ENCODE measurements at places on chromosomes 2 and 18.
A peak's percentile ranks its signal among the peaks of the same experiment; 100 is the strongest.

DNA sequence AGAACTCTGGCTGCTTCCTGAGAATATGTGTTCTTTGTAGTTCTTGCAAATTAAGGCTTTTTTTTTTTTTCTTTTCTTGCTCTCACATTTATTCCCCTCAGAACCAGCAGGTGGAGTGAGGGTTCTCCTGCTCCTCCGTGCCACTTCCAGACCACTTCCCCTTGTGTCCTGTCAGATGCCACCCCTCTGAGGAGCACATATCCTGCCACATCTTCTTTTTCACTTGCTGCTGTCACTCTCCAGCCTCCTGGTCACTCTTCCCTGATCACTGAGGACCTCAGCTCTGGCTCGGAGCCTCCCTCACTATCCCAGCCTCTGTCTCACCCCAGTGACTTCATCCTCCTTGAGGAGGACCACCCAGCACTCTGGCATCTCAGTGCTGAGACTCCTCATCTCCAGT is 100.5 kb downstream of the TACR1 start:
- no peak for DNase-seq

DNA sequence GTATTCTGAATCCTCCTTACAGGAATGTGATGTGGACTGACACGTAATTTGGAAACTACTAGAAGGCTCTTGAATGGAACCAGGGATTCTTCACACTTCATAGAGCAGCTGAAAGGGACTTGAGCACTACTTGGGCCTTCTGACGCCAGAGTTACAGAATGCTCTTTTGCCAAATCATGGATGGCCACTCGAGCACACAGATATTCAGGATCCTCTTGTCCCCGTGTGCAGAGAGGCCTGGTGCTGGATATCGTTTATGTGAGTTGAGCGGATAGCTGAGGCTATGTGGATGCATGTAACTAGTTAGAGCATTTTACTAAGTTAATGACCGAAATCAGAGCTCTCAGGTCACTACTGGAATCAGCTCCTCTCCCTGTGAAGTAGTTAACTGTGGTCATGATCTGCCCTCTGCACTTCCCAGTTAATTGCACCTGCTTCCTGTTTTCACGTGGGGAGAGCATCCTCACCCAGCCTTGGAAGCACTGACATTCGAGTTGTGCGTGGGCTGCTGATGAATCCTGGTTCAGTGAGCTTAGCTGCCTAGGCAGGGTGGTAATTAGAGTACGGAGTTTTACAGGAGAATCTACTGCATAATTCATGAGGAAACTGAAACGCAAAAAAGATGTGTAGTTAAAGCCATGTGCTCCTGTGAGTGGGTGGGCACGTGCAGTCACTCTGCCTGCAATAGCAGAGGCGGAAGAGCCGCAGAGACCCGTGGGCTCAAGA is 5.2 kb upstream of the TPO start:
- DNase-seq = no peak

GRCh38 chr2:200751786-200752185 is 59.9 kb upstream of the BZW1 start:
- no peak for DNase-seq

DNA sequence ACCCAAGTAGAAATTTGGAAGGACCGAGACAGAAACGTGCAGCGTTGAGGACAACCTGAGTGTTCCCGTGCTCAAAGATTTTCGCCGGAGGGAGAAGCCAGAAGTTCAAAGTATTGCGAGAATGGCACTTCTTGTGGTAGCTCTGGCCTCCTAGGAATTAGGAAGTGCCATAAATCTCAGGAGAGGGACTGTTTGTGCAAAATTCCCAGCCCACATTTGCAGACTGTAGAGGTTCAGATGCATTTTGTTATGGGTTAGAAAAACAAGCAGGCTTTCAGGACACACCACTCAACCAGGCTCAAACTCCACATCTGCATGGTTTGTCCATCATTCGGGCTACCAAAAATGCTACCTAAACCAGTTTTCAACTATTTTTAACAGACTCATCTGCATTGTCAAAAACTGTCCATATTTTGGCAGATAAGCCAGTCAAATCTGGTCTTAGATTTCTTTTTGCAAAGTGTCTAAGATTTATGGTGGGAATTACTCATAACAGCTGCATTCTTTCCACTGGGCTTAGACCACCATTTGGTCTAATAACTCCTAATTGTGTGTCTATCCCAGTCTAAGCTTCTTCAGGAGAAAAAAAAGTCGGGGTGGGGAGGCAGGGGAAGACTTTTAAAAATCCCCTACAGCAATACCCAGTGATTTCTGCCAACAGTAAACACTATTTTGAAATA is 422.9 kb downstream of the ARHGAP15 start:
- no peak for DNase-seq

- DNase-seq = no peak
These were observed 9.4 kb downstream of the BCL11A start for GRCh38 chr2:60544062-60544461.

GRCh38 chr18:31776093-31776492 is 15.4 kb upstream of the SLC25A52 start:
- no peak for DNase-seq

- no peak for DNase-seq
These were observed 1.8 kb upstream of the DUSP2 start for GRCh38 chr2:96146881-96147592.

DNA sequence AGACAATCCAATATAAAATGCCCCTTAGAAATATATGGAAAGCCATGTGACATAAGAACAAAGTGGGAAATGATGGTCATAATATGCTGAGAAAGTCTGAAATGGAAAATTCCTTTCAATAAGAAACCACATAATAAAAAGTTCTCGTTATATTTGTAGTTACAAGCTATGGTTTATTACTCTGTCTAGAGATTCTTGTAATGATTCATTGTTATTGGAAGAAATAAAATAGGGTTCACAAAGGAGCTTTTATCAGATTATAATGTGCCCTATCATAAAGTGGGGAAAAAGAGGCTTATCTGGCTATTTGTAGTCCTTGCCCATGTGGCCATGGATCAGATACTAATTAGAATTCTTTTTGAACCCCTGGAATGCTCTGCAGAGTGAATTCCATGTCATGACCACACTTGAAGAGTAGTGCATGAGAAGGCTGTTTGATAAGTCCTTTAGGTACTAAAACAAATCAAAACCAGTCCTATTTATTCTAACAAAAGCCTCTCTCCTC is 420.7 kb upstream of the NRP2 start:
- no peak for DNase-seq

- DNase-seq = no peak
These were observed 134.8 kb upstream of the NCK2 start for GRCh38 chr2:105609746-105610402.

- DNase-seq = no peak
These were observed 56.3 kb downstream of the GLI2 start for GRCh38 chr2:120791962-120792297.

GRCh38 chr2:205994344-205994743 is 91.6 kb downstream of the INO80D start:
- DNase-seq = no peak

DNA sequence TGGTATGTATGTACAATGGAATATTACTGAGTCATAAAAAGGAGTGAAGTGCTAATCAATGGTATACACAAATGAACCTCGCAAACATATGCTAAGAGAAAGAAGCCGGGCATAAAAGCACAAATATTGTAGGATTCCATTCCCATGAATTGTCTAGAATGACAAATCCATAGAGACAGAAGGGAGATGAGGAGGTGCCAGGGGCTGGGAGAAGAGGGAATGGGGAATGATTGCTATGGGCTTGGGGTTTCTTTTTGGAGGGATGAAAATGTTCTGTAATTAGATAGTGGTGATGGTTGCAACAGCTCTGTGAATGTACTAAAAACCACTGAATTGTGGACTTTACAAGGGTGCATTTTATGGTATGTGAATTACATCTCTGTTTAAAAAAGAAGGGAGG is 73.5 kb downstream of the GLI2 start:
- DNase-seq = no peak

DNA sequence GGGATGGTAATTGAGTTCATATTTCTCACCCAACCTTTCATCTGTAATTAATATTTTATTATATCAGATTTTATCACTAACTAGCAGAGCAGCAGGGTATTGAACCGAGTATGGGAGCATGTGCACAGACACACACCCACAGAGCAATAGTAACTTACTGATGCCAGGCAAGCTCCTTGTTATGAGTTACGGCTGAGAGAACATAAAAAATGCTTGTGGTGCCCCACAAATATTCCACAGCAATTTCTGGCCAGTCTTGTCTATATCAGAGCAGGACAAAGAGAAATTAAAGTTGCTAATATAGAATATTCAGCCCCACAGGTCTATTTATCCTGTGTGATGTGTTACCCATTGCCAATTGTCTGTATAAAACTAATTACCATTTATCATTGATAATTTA is 501.8 kb upstream of the RAB12 start:
- no peak for DNase-seq

DNA sequence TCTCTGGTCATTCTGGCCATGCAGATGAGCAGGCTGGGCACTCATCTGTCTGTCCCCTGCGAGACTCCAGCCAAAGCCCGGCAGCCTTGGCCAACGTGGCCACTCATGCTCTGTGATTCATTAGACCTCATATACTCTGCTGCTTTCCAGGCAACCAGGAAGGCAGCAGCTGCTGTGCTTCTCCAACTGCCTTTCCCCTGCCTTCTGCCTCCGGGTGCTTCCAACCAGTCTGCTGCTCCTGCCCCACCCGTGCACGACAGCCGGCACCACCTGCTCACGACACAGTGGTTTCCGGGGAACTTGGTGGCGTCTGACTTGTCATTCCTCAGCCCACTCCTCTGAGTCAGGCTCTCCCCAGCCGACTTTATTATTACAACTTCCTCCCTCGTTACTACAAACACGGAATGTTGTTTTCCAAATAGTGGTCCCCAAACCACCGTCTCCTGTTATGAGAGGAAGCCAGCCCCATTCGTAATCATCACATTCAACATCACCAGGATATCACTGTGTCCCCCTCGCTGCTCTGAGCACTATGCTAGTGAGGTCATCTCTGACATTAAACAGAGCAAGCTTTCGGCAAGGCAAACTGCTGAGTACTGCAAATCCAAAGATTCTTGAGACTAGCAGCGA is 392.4 kb downstream of the ALK start:
- peak; percentile 3 for DNase-seq

DNA sequence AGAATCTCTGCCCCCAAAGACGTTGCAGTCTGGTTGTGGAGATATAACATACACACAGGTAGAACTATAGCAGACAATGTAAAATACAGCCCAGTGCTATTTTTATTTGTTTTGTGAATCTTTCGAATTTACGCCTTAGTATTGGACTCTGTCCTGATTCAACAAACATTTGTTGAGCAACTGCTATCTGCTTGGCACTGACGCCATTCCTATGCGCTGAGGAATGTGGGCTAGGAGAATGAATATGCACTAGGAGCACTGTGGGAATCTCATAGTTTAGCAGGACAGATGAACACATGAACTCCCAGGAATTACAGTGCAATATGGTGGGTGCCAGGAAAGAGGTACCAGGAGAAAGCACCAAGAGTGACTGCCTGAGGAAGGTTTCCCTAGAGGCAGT is 181.7 kb upstream of the SIX3 start:
- no peak for DNase-seq

- no peak for DNase-seq
These were observed 3.1 kb upstream of the SP5 start for GRCh38 chr2:170711774-170712652.

GRCh38 chr2:223215254-223215516 is 163.2 kb downstream of the KCNE4 start:
- DNase-seq = no peak

DNA sequence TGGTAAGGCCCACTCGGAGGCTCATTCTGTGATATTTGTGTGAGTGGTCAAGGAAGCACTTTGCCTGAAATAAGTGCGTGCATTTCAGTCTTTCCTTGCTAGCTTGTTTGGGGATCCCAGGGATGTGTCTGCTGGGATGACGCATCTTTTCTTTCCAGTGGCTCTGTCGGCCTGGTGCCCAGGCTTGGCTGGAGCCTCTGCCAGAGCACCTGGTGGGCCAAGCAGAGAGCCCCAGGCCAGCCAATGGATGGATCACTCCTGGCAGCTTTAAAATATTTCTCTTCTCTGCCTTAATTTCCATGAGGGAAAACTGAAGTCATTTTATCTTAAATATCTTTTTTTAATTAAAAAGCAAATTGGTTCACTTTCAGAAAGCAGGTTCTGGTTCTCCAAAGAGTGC is 501.8 kb upstream of the HS6ST1 start:
- no peak for DNase-seq

- no peak for DNase-seq
These were observed 33.1 kb downstream of the ARHGAP15 start for GRCh38 chr2:143162123-143162837.

GRCh38 chr2:148209603-148210002 is 188.7 kb downstream of the MBD5 start:
- peak; percentile 5 for DNase-seq

DNA sequence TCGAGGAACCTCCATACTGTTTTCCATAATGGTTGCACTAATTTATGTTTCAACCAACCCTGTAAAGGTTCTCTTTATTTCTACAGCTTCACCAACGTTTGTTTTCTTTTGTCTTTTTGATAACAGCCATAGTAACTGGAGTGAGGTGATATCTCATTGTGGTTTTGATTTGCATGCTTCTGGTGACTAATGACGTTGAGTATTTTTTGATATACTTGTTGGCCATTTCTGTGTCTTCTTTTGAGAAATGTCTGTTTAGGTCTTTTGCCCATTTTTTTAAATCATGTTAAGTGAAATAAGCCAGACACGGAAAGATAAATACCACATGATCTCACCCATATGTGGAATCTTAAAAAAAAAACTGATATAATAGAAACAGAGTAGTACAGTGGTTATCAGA is 74.8 kb upstream of the SMIM21 start:
- DNase-seq = no peak

GRCh38 chr2:9474361-9475057 is at the start of gene IAH1:
IAH1 (plus strand) TSS chr2:9474551; CDS start chr2:9474567, 16 bp downstream.
- DNase-seq = peak; percentile 60

- DNase-seq = no peak
These were observed 467.5 kb downstream of the XIRP2 start for GRCh38 chr2:167355821-167356220.

DNA sequence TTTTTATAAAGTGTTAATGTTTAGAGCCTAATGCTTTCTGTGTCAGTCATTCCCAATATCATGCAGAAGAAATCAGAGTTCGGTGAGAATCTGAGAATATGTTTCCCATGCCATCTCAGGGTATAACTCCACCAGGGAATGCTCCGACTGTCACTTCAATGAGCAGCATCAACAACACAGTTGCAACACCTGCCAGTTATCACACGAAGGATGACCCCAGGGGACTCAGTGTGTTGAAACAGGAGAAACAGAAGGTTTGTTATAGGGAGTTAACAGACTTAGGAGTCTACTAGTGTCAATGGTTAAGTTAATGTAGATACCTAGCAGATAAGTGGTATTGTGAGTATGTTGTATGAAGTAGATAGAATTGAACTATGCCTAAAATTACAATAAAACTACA is 31.0 kb downstream of the VAPA start:
- no peak for DNase-seq

DNA sequence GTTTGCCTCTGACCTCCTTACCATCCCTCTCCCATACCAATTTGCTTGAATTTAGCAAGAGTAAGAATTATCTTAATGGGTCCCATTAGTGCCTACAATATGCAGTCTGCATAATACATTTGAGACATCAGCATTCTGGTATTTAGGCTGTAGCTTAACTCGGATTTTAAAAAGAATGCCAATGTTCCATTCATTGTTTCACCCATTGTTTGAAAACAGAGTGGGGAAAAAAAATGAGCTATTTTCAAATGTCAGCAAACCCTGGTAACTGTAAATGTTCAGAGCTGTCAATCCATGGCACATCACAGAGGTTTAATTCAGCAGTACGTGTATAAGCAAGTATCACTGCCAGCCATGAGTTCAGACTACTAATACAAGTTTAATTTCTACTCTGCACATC is 61.9 kb upstream of the TSPYL6 start:
- no peak for DNase-seq

- DNase-seq = no peak
These were observed 90.0 kb upstream of the ALPP start for GRCh38 chr2:232288489-232289030.

- no peak for DNase-seq
These were observed 60.8 kb upstream of the FAM136A start for GRCh38 chr2:70362661-70363060.
